ENCODE measurements at places on chromosomes 4 and X. TPM values are rescaled to one million over a fixed set of nuclear protein-coding genes. Genes with fewer than 3 reads are reported as not detected.

DNA sequence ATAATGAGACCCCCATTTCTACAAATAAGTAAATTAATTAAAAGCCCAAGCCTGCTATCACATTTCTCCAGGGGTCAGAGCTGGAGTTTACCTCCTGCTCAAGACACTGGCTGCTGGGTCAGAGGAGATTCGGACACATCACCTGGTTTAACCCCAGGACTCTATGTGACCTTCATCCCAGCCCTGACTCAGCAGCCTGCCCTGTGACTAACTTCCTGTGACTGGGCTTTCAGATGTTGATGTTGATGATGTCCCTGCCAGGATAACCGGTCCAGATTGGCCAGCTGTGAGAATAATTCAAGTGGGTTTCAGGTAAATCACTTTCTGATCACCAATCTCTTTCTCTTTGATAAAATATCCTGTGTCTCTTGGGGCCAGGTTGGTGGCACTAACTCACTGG lies 102.4 kb upstream of the MAML3 start:
- H3K27ac ChIP-seq = no peak overlapping the region
- no peak overlapping the region for H3K4me3 ChIP-seq
- H3K27me3 ChIP-seq = peaks cover 42% of the 10 kb centered on the region
- H3K36me3 ChIP-seq = no peaks in the 10 kb centered on the region
- peaks cover 22% of the 10 kb centered on the region for H3K4me1 ChIP-seq
- DNase-seq = no peak

GRCh38 chr4:110058677-110059076 lies 139.7 kb downstream of the ELOVL6 start:
- H3K4me1 ChIP-seq = peaks cover 65% of the 10 kb centered on the region
- peak overlapping the region; percentile 65 for H3K4me3 ChIP-seq
- H3K27ac ChIP-seq = peak overlapping the region; percentile 82
- no peak for DNase-seq

DNA sequence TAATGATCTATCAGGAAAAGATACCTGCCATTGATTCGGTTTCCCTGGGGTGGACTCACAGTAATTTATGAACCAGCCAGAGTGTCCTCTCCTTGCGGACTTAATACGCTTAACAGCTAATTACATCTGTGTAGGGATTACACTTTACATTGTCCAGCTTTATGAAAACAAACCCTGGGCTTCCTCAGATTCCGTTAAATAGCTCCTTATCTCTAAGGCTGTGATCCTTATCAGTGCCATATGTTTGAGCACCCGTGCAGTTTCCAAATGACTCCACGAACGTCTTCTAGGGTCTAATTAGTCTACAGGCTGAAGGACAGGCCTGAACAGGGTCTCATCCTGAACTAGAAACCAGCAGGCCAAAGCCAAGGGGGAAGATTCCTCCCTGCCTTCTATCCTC lies 56.9 kb downstream of the KDR start:
- H3K4me3 ChIP-seq = no peak overlapping the region
- H3K4me1 ChIP-seq = no peaks in the 10 kb centered on the region
- no peak for DNase-seq
- no peaks in the 10 kb centered on the region for H3K27me3 ChIP-seq
- no peaks in the 10 kb centered on the region for H3K36me3 ChIP-seq

- H3K4me1 ChIP-seq = peaks cover 39% of the 10 kb centered on the region
- peak overlapping the region; percentile 98 for H3K4me3 ChIP-seq
- peaks cover 21% of the 10 kb centered on the region for H3K36me3 ChIP-seq
- H3K27ac ChIP-seq = peak overlapping the region; percentile 95
- H3K27me3 ChIP-seq = peaks cover 14% of the 10 kb centered on the region
- DNase-seq = peak; percentile 72
These were observed 758 bp downstream of the SCFD2 start for GRCh38 chr4:53365121-53365485.

GRCh38 chr4:145580906-145581305 lies 38.3 kb upstream of the MMAA start:
- H3K27ac ChIP-seq = no peak overlapping the region
- no peak overlapping the region for H3K4me3 ChIP-seq
- no peaks in the 10 kb centered on the region for H3K4me1 ChIP-seq
- DNase-seq = no peak

DNA sequence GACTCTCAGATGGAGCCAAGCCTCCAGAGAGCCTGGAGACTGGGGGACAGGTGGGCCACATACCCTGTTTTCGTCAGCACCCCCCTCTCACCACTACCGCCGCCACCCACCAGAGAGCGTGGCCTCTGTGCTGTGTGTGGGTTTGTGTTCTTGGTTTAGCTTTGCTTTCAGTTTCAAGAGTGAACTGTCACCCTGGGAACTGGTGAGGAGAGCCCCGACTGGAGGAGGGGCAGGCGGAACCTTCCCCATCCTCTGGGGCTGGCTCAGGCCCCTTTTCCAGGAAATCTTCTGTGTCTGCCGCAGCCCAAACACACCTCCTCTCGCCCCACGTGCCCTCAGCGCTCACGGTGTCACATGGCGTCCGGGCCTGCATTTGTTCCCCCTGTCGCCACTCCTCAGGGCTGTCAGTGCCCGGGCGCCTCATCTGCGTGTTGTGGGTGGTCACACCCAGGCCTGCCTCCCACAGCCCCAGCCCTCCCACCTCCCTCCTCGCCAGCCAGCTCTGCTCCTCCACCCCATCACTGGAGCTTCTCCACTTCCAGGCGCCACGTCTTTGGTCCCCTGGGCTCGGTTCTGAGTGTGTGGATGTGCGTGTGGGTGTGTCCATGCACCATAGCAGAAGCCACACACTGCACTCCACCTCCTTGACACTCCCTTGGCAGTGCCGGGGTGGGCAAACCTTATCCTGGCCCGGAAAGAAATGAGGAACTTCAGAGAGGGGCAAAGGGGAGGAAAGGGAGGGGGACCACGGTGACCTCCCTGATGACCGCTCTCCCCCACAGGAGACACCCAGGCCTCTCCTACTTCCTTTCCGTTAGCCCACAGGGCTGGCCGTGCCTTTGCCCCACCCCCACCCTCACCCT lies 27.8 kb downstream of the ELF4 start:
- H3K27me3 ChIP-seq = no peaks in the 10 kb centered on the region
- peaks cover 10% of the 10 kb centered on the region for H3K36me3 ChIP-seq
- H3K4me1 ChIP-seq = peaks cover 48% of the 10 kb centered on the region
- peak; percentile 94 for DNase-seq
- H3K4me3 ChIP-seq = peak overlapping the region; percentile 69

- H3K27ac ChIP-seq = no peak overlapping the region
- no peaks in the 10 kb centered on the region for H3K4me1 ChIP-seq
- no peak overlapping the region for H3K4me3 ChIP-seq
- H3K27me3 ChIP-seq = no peaks in the 10 kb centered on the region
These were observed 241.0 kb upstream of the POF1B start for GRCh38 chrX:85620466-85620865.

DNA sequence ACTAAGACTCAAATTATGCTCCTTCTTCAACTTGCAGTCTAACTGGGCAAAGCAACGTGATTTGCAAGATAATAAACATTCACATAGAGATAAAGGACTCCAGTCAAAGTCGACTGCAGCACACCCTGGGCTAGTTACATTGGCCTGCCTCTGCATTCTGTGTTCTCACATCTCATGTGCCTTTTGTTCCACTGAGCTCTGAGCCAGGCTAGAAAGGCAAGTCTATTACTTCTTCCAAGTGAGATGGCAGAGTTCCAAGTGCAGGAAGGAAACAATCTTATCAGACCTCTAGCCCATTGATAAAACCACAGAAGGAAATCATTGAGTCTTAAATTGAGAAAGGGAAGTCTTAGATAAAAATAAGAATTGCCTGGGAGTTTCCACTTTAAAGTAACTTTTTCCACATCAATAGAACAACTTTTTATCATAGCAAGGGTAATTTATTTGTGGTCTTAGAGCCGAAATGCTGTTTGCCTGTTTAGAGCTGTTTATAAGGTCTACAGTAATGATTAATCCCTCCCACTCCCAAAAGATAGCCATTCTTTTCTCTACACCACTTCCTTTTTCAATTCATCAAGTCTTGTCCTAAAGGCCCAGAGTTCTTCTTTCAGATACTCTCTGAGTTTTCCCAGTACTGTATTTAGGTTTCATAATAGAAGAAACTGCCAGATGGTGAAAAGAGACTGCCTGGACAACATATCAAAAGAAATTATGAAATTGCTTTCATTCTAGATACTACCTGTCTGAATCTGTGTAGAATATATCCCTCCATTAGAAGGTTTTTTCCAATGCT lies 200.2 kb downstream of the GUCY2F start:
- no peak overlapping the region for H3K4me3 ChIP-seq
- no peak overlapping the region for H3K27ac ChIP-seq
- no peaks in the 10 kb centered on the region for H3K36me3 ChIP-seq
- no peak for DNase-seq

GRCh38 chr4:124641715-124642381 lies 70.7 kb downstream of the ANKRD50 start:
- H3K27me3 ChIP-seq = no peaks in the 10 kb centered on the region
- H3K27ac ChIP-seq = no peak overlapping the region
- no peak for DNase-seq
- H3K4me1 ChIP-seq = no peaks in the 10 kb centered on the region

- H3K27me3 ChIP-seq = peaks cover 17% of the 10 kb centered on the region
- H3K36me3 ChIP-seq = no peaks in the 10 kb centered on the region
- peak overlapping the region; percentile 41 for H3K27ac ChIP-seq
These were observed 58.9 kb downstream of the PLAC1 start for GRCh38 chrX:134599184-134599914.

GRCh38 chr4:62644372-62644771 lies 1444.2 kb downstream of the ADGRL3 start:
- H3K27me3 ChIP-seq = no peaks in the 10 kb centered on the region
- no peak overlapping the region for H3K27ac ChIP-seq
- H3K36me3 ChIP-seq = no peaks in the 10 kb centered on the region
- no peak for DNase-seq

DNA sequence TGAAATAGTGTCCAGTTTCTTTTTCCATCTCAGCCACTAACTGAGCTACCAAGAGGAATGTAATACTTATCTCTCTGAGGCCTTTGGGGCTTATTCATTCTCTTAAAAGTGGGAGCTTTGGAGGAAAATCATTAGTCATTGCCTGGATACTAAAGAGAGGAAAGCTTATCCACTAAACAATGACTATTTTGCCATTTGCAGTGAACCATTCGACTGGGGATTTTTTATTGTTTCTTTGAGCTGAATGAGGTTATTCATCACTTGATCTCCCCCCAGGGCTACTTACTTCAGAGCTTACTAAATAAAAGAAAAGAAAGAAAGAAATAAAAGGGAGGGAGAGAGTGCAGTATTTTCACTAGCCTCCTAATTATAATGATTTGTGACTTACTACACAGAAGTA lies 1329.5 kb upstream of the TENM3 start:
- H3K36me3 ChIP-seq = no peaks in the 10 kb centered on the region
- no peak overlapping the region for H3K4me3 ChIP-seq
- DNase-seq = no peak
- no peaks in the 10 kb centered on the region for H3K4me1 ChIP-seq

- H3K27me3 ChIP-seq = peaks cover 89% of the 10 kb centered on the region
- no peak for DNase-seq
- H3K4me1 ChIP-seq = peaks cover 34% of the 10 kb centered on the region
- H3K27ac ChIP-seq = no peak overlapping the region
- H3K36me3 ChIP-seq = no peaks in the 10 kb centered on the region
- H3K4me3 ChIP-seq = no peak overlapping the region
These were observed 4.7 kb upstream of the GSX2 start for GRCh38 chr4:54095110-54095825.

DNA sequence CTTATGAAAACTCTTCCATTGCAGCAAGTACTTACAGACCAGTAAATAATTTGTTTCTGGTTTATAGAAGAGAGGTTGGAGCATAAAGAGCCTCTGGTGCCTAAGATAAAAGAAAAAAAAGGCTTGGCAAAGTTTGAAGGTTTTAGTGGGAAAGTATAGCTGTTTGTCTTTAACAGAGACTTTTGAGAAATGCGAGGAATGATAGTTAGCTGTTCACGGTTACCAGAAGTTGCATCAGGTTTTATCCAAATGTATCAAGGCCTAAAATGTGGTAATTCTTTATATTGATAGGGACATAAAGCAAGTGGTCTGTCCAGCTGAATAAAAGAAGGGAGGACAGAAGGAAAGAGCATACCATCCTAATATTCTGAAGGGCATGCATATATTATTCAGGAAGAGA lies 29.3 kb downstream of the RAP1GDS1 start:
- peaks cover 17% of the 10 kb centered on the region for H3K36me3 ChIP-seq
- no peaks in the 10 kb centered on the region for H3K27me3 ChIP-seq
- no peak for DNase-seq
- no peak overlapping the region for H3K4me3 ChIP-seq
- no peak overlapping the region for H3K27ac ChIP-seq

DNA sequence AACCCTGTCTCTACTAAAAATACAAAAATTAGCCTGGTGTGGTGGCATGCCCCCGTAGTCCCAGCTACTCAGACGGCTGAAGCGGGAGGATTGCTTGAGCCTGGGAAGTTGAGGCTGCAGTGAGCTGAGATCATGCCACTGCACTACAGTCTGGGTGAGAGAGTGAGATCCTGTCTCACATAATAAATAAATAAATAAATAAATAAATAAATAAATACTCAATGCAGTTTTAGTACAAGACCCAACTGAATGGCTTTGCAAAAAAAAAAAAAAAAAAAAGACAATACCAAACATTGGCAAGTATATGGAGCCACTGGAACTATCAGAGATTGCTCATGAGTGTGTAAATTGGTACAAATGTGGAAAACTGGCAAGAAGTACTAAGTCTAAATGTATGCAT lies 3.3 kb upstream of the CYP4V2 start:
- no peak for DNase-seq
- H3K27ac ChIP-seq = no peak overlapping the region
- peaks cover 26% of the 10 kb centered on the region for H3K27me3 ChIP-seq
- H3K4me3 ChIP-seq = no peak overlapping the region
- peaks cover 22% of the 10 kb centered on the region for H3K4me1 ChIP-seq

DNA sequence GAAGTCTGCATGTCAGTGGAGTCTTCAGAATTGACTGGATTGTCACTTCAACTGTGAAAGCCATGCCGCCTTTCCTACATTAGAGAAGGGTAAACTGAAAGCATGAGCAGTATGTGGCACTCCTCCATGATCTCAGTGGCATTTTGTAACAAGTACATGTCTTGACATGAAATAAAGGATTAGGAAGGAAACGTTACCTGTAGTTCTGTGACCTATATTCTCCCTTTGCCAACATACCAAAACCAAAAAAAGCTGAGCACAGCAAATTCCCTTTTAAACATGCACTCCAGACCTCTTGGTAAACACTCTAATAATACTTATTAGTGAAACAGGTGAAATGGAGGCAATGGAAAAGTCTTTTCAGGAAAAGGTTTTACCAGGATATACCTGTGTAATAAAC lies 344.2 kb downstream of the GRIA2 start:
- no peak for DNase-seq
- H3K27me3 ChIP-seq = no peaks in the 10 kb centered on the region
- no peak overlapping the region for H3K4me3 ChIP-seq
- H3K27ac ChIP-seq = no peak overlapping the region

- H3K36me3 ChIP-seq = no peaks in the 10 kb centered on the region
- no peaks in the 10 kb centered on the region for H3K27me3 ChIP-seq
- no peak overlapping the region for H3K4me3 ChIP-seq
- no peaks in the 10 kb centered on the region for H3K4me1 ChIP-seq
These were observed 154.3 kb upstream of the EDNRA start for GRCh38 chr4:147326591-147326990.

BTK gene
- total RNA-seq = not detected

ZFP42 gene
- total RNA-seq = 0.12 TPM

ZNF630 gene
- 0.33 TPM for total RNA-seq

BCOR gene
- 64.5 TPM for total RNA-seq

PAGE1 gene
- total RNA-seq = not detected

GSPT2 gene
- total RNA-seq = 13.2 TPM

TMEM185A gene
- 18.2 TPM for total RNA-seq

COX7B2 gene
- not detected for total RNA-seq

GLRA2 gene
- total RNA-seq = not detected

ETDB gene
- not detected for total RNA-seq

GBA3 gene
- not detected for total RNA-seq

RHOXF2 gene
- not detected for total RNA-seq
